A549 (cell line): ENCODE measurements at places on chromosomes 3 and 15.

GRCh38 chr15:88653200-88654064, 14.6 kb downstream of the ISG20 start:
- no peak for DNase-seq

DNA sequence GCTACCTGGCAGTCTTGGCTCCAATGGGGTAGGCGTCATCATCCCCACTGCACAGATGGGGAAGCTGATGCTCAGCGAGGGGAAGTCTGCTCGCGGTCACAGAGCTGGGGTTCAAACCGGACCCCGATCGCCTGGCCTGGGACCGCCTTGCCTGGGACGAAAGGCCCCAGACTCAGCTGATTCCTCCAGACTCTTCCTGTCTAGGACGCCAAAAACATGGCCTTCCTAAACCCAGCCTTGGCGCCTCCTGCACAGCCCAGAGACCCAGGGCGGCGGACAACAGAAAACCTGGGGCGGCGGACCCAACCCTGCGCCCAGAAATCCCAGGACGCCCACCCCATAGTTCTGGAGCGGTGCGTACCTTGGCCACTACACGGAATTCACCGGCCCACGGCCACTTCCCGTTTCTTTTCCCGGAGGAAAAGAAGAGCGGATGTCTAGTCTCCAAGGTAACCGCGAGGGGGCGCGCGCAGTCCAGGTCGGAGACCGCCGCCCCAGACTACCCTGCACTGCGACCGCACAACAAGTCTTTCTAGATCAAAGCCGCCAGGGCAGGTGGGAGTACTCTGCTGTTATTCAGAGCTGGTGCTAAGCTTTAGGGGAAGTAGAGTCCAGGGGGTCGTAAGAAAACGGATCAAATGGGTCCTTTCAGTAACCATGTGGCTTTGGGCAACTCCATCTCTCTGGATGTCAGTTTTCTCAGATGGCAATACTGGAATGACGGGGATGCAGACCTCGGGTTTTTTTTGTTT, 4.9 kb upstream of the IL17RD start:
- peak; percentile 67 for DNase-seq

DNA sequence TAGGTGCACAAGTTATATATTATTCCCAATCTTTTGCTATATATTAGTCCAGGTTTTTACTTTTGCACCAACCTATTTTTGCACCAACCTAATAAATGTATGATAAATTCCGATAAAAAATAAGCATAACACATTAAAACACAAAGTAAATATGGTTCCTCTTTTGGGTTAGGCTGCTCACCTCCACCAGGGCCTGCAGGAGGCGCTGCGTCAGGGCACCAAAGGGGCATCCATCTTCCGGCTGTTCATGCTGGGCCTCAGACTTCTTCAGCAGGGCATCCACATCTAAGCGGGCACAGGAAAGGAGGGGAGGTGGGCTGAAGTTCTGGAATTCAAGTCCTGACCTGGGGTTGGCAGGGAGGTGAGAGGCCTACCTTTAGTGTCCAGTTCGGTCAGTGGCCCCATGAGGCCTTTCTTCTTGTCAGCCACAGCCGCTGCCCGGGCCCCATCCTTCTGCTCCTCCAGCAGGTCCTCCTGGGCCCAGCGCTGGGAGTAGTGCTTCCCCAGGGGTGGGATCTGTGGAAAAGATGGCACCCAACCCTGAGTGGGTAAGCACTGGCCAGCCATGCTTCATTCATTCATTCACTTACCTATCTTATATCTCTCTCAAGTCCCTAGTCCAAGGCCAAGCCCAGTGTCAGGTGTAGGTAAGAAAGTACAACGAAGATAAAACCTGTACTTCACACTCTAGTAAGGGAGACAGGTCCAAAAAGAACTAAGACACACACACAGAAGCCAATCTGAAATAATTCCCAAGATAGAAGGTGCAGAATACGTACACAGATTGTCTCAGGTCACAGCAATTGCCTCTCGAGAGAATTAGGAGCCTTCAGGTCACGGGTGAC, 5.2 kb downstream of the TADA3 start:
- no peak for DNase-seq

GRCh38 chr15:92505611-92506010, 111.9 kb downstream of the ST8SIA2 start:
- no peak for DNase-seq

DNA sequence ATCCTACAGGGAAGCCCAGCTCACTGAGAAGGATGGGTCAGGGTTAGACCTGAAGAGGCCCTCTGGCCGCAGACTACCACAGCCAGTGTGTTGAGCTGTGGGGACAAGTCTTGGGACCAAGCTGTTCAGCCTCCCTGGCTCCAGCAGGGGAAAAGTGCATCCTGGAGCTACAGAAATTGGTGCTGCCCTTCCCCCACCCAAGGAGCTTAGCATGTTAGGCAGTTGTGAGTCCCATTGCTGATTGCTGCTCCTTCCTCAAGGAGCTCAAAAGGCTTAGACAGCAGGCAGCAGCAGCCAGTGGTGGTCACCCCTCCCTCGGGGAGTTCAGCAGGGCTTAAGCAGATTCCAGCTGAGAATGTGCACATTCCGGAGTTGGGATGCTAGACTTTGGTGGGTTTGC, 165.6 kb downstream of the ATP8B4 start:
- no peak for DNase-seq

- DNase-seq = no peak
Observed at GRCh38 chr3:61158216-61158615, 93.0 kb downstream of the FHIT start.

DNA sequence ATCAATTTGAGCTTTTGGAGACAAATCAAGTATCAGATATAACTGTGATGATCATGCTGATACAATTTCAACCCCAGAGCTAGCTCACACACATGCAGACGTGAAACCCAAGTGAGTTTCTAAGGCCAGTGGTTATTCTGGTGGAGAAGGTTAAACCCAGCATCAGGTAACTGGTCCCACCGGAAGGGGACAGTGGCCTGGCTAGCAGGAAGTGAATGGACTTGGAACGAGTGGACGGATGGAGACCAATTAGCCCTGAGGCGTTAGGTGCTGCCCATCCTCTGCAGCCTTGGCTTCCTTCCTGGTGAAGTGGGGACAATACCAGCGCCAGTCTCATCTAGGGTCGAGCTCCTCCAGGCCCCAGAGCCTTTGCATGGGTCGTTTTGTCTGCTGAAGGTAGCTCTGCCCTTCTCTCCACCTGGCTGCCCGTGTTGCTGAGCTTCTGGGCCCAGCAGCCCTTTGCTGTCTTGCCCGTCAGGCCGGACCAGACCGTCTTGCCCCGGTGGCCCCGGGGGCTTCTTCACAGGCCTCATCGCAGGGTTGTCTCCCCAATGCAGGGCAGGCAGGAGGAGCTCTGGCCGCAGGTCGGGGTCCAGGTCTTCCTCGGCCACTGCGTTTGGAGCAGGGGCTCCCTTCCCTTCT, 915 bp upstream of the KCTD6 start:
- no peak for DNase-seq

DNA sequence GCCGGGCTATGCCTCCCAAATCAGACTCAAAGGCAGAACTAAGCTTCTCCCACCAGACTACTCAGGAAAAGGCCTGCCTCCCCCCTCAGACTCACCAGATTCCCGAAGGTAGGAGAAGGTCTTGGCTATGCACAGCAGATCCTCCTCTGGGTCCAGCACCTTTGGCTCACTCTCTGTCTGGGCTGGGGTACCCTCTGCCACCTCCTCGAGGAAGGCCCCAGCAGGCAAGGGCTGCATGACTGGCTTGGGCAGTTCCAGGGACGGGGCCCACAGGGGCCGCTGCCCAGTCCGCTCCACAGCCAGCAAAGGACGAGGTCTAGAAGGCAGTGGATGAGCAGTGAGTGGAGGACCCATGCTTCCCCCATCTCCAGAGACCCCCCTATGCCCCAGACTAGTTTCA, 3.3 kb downstream of the CISH start:
- no peak for DNase-seq

DNA sequence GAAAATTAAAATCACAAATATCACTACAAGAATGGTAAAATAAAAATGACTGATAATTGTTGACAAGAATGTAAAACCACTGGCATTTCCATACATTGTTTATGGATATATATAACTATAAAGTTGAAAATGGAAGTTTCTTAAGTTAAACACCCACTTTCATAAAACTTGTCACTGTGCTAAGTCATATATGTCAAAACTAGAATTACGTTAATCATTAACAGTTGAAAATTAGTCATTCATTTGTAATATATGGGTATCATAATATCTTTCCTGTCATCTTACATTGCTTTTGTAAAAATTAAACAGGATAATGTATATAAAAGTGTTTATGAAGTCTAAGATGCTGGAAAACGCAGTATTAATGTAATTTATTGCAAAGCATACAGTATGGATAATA, 1398.6 kb upstream of the ALCAM start:
- no peak for DNase-seq

DNA sequence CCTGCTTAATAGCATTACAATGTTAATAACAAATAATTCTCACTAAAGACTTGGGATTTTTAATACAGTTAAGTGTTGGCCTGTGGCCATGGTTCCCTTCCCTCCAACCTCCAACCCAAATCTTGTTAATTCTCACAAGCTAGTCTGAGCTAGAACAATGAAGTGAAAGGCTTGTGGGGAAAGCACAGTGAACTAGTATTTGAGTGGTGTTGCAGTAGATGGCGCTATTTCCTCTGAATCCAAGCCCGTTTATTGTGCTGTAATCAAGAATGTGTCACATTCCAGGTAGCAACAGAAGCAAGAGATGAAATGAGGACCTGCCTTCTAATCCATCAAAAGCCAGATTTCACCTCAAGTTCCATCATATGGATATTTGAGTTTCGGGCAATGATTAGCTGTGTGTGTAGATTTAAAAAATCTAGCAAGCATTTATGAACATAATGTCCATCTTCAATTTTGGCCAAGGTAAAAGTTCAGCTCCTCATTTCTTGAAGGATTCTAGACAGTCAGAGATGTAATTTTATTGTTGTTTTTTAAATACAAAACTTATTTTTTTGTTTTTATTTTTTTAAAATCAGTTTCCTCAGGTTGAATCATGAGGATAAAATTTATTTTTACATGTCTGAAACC, 160.7 kb downstream of the SQOR start:
- DNase-seq = peak; percentile 40

DNA sequence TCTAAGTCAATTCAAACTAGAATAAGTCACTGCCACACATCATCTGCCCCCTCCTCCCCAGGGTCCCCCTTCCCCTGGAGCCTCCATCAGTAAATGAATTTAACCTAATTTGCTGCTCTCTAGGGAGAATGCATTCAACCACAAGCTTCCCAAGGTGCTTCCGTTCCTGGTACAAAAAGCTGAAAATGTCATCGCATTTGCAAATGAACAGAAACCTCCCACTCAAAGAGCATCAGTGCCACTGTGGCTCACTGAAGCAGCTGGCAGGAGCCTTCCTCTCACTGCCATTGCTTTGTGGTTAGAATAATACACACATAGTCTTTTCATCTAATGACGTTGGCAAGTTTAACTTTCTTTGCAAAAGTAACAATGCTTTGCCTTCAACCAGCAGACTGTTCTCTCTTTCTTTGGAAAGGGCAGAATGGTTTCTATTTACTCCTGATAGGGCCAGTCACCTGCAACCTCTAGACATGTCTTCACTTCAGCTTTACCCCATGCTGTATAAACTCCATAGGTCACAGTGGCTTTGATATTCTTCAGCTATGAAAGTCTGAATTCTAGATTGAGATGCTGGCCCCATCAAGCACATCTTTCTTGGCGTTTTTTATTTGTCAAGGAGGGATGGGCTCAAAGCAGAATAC, 238.1 kb downstream of the CPNE4 start:
- DNase-seq = no peak

GRCh38 chr3:3744826-3745225, 54.4 kb upstream of the LRRN1 start:
- DNase-seq = no peak

- no peak for DNase-seq
Observed at GRCh38 chr3:100157685-100158084, 43.4 kb upstream of the FILIP1L start.

- DNase-seq = peak; percentile 44
Observed at GRCh38 chr3:47849699-47850563, 47.0 kb downstream of the DHX30 start.

- no peak for DNase-seq
Observed at GRCh38 chr3:152348436-152349177, 79.9 kb downstream of the MBNL1 start.

GRCh38 chr3:100811779-100812507, 102.6 kb downstream of the TFG start:
- DNase-seq = no peak

DNA sequence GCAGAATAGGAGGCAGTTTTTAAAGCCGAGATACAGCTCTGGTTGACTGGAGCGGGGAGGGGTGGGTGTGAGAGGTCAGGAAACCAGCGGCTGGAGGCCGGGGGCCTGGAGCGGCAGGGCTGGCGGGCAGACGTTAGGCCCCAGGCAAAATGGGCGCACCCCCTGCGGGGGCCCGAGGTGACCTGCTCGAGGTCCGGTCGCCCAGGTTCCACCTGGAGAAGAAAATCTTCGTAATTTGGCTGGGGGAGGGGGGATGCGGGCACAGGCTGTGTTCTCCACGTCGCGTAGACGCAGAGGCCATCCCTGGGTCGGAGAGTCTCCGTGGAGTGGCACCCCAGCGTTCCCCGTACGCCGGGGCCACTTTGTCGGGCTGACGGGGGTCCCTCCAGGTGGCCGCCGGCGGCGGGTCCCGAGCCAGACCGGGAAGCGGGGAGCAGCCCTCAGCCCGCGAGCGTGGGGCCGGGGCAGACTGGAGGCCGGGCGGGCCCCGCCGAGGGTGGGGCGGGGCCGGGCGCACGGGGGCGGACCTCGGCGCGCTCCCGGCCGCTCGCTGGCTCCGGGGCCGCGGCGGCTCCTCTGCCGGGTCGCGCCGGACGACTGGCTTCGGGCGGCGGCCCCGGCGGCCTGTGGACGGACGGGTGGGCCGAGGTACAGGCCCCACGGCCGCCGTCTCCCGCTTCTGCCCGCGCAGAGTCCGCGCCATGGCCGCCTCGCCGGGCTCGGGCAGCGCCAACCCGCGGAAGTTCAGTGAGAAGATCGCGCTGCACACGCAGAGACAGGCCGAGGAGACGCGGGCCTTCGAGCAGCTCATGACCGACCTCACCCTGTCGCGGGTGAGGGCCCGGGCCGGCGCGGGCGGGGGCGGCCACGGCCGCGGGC, at the start of gene CRTC3:
Gene CRTC3, plus strand, starts transcription at position 553 of the 879 bp plus-strand sequence. Its CDS starts 149 bp downstream, at position 702.
- peak; percentile 68 for DNase-seq

DNA sequence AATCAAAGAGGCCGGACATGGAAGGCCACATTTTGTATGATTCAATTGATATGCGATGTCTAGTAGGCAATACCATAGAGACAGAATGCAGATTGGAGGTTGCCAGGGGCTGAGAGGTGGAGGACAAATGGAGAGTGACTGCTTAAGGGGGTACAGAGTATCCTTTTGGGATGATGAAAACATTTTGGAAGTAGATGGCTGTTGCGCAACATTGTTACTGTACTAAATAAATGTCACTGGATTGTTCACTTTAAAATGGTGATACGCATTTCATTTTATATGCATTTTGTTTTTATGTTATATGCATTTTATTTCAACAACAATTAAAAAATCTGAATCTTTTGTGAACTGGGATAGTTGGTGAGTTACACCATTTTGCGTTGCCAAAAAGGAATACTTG, 99.7 kb upstream of the AGBL1 start:
- DNase-seq = no peak

GRCh38 chr3:66399529-66400232, 101.1 kb downstream of the LRIG1 start:
- DNase-seq = no peak
